Upper lobe of left lung (tissue), 6 donors: ENCODE measurements at places on chromosomes 1 and 21. TPM values are rescaled to one million over a fixed set of nuclear protein-coding genes. Genes with fewer than 3 reads are reported as not detected.

Gene C1orf141
- total RNA-seq, result 1.0 TPM

Gene PLA2G2C
- 0.30 TPM for total RNA-seq

DNA sequence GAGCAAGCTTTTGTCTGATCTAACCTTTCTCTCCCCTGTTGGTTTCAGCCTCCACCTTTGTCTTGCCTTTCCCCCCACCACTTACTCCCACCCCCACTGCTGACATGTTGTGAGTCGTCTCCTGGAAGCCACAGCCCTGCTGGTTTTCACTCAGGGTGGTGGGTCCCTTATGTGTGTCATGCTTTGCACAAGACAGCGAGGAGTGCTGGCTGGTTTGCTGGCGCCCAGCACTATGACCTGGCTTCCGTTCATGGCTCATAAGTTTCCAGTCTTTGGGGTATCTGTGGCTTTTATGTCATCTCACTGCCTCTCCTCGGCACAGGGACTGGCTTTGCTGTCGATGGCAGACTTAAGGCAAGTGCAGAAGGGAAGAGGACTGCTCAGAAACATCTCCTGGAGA is 177.7 kb downstream of the KIF26B start:
- H3K27me3 ChIP-seq, result no peaks in the 10 kb centered on the region
- H3K36me3 ChIP-seq, result no peaks in the 10 kb centered on the region
- DNase-seq, result no peak
- no peak overlapping the region for H3K4me3 ChIP-seq
- H3K4me1 ChIP-seq, result no peaks in the 10 kb centered on the region

Gene SH2D1B
- not detected for total RNA-seq

Gene RNU1-1
- under 0.01 TPM for total RNA-seq

DNA sequence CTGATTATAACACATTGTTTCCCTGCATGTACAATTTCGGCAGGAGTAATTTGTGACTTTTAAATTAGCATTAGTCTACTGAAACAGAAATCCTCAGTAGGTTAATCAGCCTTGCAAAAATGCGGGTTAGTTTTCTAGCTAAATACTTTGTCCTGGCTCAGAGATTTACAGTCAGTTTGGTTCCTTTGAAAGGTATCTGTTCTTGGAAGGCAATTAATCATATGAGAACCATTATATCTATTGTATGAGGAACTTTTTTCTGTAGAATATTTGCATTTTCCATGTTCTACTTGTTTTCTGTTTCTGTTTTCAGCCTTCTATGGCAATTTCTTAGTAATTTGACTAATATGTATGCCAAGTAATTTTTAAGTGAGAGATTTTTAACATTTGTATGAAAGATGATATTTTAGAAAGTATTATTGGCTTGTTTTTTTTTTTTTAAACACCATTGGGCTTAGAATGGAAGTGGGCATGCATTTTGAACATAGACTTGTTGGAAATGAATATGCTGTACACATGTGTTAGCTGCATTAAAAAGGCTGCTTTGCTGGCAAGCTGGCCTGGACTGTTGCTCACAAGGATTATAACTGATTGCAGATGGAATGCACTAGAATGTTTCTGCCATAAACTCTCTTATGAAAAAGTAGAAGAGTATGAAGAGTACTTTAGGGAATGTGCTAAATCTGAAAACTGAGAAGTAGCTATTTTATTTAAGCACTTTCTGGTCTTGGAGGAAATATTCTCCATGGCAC is 26.2 kb downstream of the KIF1B start:
- peaks cover 33% of the 10 kb centered on the region for H3K36me3 ChIP-seq
- no peak overlapping the region for H3K4me3 ChIP-seq
- peaks cover 5% of the 10 kb centered on the region for H3K4me1 ChIP-seq
- no peaks in the 10 kb centered on the region for H3K27me3 ChIP-seq
- DNase-seq, result no peak

- H3K36me3 ChIP-seq, result no peaks in the 10 kb centered on the region
- H3K4me3 ChIP-seq, result no peak overlapping the region
- H3K27ac ChIP-seq, result no peak overlapping the region
- no peaks in the 10 kb centered on the region for H3K4me1 ChIP-seq
- DNase-seq, result no peak
- H3K27me3 ChIP-seq, result no peaks in the 10 kb centered on the region
These were observed 68.3 kb upstream of the ABCD3 start for GRCh38 chr1:94349853-94350252.

GRCh38 chr1:200976634-200977033 is 46.9 kb downstream of the KIF21B start:
- H3K27ac ChIP-seq, result no peak overlapping the region
- peaks cover 6% of the 10 kb centered on the region for H3K4me1 ChIP-seq
- no peaks in the 10 kb centered on the region for H3K36me3 ChIP-seq
- no peak for DNase-seq

GRCh38 chr1:201790261-201790660 is 38.7 kb upstream of the IPO9 start:
- peaks cover 63% of the 10 kb centered on the region for H3K36me3 ChIP-seq
- H3K27ac ChIP-seq, result peak overlapping the region; percentile 64
- no peak overlapping the region for H3K4me3 ChIP-seq
- DNase-seq, result no peak
- H3K4me1 ChIP-seq, result peaks cover 37% of the 10 kb centered on the region

DNA sequence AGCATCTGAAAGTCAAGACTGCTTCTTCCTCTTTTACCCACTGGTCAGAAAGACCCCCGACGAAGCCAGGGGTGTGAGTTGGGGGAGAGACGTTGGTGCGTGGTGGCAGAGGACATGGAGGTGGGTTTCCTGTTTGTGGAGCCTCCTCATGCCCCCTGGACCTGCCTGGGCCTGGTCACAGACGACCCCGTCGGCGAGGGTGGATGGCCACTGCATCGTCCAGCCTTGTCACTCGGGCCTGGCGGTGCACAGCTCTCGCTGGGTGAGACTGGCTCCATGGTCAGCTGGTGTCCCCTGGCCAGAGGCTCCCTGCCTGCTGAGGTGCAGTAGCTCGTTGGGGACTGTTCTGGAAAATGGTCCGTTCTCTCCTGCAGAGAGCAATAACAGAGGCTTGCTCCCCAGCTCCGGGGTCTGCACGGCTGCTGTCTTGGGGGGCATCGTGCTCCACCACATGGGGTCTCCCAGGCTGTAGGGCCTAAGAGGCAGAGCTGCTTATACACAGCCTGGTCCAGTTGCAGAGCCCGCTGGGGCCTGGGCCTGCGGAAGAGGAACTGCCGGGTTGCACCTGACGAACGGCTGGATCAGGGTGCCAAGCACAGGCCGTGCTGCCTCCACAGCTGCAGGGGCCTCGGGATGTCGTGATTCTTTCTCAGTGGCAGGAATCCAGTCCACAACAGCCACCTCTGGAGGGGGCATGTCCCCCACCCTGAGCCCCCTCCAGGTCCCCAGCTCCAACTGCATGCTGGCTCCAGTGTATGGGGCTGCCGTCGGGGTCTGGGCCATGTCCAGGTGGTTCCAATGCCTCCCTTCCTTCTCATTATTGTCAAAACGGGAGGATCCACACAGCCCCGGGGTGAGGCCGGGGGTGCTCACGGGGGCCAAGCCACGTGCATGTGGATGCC is 18.0 kb upstream of the ACTRT2 start:
- H3K27ac ChIP-seq, result no peak overlapping the region
- no peak overlapping the region for H3K4me3 ChIP-seq
- H3K4me1 ChIP-seq, result no peaks in the 10 kb centered on the region
